ENCODE measurements at places on chromosomes 11 and 22.

DNA sequence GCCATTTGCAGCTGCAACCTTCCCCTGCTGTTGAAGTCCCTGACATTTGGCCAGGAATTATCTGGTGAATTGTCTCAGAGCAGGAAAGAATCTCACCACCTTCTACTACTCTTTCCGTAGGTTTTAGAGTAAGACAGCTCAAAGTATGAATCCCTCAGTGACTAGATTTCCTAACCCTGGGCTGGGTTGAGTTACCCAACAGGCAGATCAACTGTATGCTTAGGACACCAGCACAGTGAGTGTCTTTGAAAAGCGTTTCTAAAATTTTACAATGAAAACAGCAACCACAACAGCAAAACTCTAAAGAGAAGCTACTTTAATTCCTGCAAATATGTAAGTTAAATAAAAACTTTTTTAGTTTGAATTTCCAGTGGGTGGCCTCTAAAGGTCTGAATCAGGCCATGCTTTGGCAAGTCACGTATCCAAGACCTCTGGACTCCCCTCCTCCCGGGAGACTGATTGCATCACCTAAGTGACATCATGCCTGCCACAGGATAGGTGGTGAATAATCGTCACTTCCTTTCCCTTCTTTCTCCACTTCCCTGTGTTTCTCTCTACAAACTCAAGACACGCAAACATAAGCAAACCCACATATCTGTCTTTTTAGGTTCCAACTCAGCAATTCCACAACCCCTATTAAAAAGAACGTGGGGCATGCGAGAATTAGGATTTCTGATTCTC, 7.8 kb downstream of the OR8B12 start:
- no peak for DNase-seq

DNA sequence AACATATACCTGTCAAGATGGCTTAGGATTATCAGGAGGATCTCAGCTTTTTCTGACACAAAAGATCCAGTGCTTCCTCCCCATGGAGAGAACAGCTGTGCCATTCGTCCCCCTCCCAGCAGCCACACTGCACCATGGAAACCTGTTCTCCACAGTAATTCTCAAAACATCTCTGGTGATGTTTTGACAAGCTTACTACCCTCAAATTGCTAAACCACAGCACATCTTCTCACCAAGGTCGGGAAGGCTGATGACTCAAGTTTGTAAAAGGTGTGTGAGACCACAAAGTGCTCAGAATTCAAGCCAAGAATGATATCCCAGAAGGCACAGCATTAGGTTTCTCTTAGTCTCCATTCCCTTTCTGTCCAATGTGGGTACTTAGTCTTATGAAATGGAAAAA, 3.9 kb upstream of the RAB38 start:
- no peak for DNase-seq

GRCh38 chr22:47328550-47329243, 566.2 kb downstream of the TBC1D22A start:
- DNase-seq = no peak

DNA sequence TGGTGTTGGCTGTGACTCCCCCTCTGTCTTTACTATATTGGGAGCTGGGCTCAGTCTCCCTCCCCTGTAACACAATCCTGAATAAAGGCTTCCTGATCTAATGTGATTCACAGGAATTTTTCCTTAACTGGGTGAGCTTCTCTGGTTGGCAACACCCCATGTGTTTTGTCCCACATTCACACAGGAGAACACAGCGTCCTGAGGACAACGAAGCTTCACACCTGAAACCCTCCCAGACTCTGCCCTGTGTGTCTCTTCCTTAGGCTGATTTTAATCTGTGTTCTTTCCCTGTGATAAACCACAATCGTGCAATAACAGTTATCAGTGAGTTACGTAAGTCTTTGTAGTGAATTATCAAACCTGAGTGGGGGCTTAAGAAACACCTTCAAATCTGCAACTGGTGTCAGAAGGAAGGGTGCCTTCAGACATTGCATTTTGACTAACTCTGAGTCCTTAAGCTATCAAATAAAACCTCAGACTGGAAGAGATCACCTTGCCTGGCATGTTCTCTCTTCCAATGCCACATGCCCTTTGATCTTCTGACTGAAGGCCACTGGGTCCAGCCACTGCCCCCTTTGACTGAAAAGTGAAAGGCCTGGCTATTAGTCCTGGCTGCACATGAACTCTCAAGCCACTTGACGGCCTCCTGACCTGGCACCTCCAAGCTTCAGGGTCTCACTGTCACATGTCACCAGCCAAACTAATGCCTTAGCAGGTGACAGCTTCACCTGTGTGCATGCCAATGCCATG, 17.3 kb downstream of the APOL3 start:
- DNase-seq = no peak

DNA sequence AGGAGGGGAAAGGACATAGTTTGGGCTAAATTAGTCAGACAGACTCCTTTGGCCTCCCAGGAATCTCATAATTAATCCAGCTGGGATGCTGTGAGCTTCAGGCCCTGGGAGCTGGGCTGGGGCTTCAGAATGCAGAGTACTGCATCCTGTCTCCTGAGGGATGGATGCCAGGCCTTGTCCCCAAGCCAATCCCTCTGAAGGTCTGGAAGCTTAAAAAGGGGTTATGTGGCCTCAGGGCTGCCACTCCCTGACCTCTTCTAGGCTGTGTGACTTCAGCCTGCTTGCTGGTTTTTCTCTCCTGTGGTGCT, 6.9 kb upstream of the LRRC32 start:
- no peak for DNase-seq

DNA sequence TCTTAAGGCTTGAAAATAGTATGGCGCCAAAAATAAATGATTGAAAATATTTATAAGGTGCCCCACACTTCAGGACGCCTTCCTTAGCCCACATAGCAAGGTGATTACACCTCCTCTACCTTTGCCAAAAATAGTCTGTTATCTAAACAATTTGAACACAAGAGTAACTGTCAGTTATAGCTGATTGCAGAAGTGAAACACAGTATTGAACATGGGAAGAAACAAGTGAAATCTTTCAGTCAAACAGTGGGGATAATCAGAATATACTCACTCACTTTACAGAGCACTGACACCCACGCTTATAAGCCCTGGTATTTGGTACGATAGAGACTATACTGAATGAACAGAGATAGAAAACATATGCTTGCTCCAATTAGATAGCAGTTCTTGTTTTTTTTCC, 203.1 kb downstream of the RAB38 start:
- no peak for DNase-seq

DNA sequence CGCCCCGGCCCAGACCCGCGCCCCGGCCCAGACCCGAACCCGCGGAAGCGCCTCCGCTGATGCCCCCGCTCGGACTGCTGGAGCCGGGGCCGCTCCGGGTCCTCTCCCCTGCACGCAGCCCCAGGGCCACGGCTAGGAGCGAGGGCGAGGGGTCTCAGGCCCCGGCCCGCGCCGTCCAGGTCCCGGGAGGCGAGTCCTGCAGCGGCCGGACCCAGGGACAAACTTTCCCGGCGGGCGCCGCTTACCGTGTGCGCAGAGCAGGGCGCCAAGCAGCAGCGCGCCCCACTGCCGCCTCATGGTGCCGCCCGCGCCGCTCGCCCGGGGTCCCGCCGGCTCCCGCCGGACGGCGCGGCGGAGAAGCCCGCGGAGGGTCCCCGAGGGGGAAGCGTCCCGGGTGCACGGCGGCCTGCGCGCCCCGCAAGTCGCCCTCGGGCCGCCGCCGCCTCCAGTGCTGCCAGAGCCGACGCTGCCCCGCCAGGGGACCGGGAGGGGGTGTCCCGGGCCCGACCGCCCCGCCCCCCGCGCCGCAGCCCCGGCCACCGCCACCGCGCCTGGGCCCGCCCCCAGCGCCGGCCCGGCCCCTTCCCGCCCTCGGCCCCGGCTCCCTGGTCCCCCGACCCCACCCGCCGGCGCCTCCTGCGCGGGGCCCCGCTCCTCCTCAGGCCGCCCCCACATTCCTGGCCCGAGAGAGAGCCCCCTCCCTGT, at the start of gene LRP4:
LRP4 (minus strand) TSS at position 468 of the 705 bp plus-strand sequence; CDS start at position 297, 171 bp downstream.
- no peak for DNase-seq

DNA sequence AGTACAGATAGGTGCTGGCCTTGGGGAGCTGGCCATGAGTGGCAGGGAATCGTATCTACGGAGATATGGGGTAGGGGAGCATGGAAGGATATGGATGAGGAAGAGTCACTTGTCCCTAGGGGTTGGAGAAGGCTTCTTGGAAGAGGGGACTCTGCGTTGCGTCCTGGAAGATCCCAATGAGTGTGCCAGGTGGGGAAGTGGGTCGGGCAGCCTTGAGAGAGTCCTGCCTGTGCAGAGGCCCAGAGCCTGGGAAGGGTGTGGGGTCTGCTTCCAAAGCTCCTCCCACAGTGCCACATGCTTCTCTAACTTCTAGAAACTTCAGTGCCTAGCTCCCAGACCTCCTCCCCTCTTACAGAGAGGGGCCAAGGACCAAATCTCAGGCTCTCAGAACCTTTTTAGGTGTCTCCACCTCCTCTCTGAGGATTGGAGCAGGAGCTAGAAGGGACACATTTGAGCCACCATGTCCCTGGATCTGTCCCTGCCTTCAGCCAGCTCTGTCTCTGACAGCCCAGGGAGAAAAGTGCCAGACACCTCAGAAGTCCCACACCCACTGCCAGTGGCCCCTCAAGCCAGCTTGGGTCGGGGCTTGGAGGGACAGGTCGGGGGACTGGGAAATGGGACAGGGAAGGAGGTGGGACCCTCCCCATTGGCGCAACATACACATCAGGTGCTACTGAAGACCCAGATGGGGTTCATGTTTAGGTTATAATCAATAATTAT, 11.0 kb downstream of the RHBDD3 start:
- DNase-seq = no peak
